Putamen (tissue), 1 donor: ENCODE measurements at places on chromosomes 6 and 20.

GRCh38 chr20:63132715-63133471 lies 83.0 kb downstream of the YTHDF1 start:
- no peak for DNase-seq

DNA sequence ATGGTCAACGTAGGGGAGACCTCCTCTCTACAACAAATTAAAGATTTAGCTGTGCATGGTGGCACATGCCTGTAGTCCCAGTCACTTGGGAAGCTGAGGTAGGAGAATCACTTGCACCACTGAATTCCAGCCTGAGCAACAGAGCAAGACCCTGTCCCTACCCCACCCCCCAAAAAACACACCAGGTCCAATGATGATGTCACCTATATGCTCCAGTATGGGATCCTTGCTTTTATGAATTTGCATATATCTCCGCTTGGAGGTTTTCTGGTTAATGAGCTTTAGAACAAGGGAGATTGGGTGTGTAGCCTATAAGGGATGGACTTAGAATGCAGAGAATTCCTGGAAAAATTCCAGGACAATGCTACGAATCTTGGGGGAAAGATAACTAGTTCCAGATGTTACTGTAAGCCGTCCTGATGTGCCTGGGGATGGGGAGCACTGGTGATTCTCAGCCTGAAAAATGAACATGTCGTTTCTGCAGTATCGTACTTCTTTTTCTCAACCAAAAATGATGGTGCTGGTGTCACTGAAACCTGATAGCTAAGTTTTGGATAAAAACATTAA lies 61.1 kb downstream of the ZBTB2 start:
- no peak for DNase-seq

DNA sequence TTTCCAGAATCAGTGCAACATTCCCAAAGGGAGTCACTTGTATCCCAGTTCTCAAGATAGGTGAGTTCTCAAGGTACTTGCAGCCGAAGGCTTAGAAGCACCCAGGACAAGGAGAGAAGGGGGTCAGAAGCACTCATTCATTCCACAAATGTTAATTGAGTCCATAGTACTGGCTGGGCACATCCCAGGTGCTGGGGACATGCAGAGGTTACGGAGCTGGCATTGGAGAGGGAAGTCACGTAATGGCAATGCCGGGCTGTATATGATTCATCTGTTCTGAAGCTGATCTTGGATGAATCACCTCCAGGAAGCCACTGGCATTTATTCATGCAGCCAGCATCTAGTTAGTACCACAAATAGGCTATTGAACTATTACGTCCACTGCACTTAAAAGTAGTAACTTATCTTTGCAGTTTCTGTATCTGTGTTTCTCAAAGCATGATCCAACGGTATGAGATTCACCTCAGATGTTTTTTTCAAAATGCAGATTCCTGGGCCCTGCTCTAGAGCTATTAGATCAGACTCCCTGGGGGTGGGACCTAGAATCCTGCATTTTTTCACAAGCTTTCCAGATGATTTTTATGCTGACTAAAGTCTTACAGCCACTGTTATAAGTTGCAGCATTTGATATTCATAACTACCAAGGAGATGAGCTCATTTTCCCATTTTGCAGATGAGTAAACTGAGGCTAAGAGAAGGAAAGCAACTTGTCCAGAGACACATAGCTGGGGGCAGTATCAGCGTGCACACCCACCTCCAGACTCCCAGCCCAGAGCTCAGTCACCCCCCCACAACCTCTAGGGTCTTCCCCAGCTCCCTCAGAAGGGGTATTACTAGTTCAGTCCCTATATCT lies 44.1 kb upstream of the ID1 start:
- no peak for DNase-seq

GRCh38 chr20:48722002-48722731 lies 105.6 kb downstream of the PREX1 start:
- no peak for DNase-seq

DNA sequence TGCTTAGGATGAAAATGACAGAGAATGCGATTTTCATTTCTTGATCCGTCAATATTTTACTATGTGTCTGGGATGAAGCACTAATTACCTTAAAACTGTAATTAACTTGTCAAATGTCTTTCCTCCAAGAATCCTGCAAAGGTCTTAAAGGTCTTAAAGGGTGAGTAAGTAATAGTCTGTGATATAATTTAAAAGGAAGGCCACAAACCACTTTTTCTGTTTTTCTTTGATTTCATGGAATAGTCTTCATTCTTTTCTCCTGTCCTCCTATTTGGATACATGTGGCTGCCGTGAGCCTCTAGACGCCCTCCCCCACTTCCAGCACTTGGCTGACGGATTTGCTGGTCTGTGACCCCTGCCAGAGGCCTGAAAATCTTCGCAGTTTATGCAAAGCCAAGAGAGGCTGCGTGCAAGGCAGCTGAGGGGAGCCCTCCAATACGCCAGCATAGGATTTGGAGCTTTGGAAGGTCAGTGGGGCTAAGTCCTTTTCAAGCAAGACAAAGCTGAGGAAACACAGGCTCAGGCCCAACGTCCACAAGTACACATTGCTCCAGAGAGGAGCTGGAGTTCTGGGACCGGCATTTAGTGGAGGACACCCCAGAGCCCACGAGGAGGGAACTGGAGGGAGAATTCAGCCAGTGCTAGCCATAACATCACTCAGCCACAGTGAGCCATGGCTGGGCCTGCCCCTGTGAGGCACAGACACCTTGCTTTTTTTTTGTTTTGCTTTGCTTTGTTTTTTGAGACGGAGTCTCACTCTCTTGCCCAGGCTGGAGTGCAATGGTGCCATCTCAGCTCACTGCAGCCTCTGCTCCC lies 382.6 kb downstream of the SMOC2 start:
- DNase-seq: no peak

- no peak for DNase-seq
Observed at GRCh38 chr6:79031821-79032590, 46.0 kb downstream of the PHIP start.

- DNase-seq: no peak
Observed at GRCh38 chr6:166411271-166411670, 28.5 kb upstream of the MPC1 start.

GRCh38 chr20:14717134-14717999 lies 380.0 kb upstream of the FLRT3 start:
- no peak for DNase-seq

DNA sequence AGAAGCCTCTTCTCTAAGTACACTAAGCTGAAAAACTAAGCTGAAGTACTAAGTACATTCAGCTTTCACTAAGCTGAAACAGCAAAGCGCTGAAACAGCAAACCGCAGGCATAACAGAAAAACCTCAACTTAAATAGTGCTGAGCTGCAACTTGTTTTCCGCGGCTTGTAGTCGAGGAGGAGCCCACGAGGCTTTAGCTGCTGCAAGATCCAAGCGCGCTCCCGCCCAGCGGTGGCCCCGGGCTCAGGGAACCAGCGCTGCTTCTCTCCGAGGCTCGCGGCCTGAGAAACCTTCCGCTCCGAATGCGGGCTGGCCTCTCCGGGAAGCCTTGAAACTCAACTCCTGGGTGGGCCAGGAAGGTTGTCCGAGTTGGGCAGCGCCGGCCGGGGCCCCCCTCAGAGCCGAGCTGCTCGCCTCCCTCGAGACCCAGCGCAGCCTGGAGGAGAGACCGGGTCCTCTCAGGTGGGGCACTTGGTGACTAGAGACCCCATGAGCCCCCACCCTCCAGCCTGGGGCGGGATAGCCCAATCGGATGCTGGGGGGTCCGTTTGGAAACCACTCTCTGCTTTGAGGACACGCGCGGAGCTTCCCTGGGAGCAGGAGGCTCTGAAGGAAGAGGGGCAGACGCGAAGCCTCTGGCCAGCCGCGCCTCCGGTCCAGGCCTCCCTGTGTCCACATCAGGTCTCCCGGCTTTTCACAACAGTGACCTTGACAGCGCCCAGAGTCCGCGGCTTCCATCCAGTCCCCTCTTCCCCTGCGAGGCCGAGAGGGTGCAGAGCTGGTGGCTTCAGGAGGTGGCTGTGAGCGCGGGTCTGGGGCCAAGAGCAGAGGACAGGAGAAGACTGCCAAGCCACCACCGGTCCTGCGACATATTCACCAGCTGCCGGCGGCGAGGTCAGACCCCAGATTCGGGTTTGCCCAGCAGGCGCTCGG lies 38.1 kb upstream of the HLA-E start:
- peak; percentile 52 for DNase-seq

GRCh38 chr6:38034274-38034914 lies 214.9 kb downstream of the ZFAND3 start:
- DNase-seq: peak; percentile 30

DNA sequence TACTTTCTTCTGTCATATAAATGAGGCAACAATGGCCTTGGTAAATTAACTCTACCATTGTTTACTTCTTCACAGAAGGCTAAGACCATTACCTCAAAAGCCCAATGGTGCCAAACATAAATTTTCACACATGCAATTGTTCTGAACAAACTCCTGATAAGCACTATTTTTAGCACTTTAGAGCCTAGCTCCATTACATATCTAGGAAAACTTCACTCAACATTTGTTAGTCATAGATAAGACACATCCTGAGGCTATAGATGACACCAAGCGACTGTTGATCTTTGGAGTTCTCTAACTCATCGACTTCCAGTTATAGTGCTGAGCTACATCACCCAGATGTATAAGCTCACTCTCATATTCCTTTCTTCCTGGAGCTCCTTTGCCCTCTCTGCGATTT lies 245.9 kb downstream of the EYS start:
- no peak for DNase-seq

GRCh38 chr6:168902075-168902474 lies 351.6 kb downstream of the THBS2 start:
- no peak for DNase-seq
